Neural crest cell (in vitro differentiated cells): ENCODE measurements at places on chromosomes 13 and 19. TPM values are rescaled to one million over a fixed set of nuclear protein-coding genes. Genes with fewer than 3 reads are reported as not detected.

GRCh38 chr19:54558339-54558738 lies 15.3 kb upstream of the LILRA2 start:
- no peak for DNase-seq

The KDELR1 gene
- 163 and 172 TPM in 2 replicates for total RNA-seq

GRCh38 chr19:51327066-51328001 lies 14.6 kb downstream of the VSIG10L start:
- no peak for DNase-seq

DNA sequence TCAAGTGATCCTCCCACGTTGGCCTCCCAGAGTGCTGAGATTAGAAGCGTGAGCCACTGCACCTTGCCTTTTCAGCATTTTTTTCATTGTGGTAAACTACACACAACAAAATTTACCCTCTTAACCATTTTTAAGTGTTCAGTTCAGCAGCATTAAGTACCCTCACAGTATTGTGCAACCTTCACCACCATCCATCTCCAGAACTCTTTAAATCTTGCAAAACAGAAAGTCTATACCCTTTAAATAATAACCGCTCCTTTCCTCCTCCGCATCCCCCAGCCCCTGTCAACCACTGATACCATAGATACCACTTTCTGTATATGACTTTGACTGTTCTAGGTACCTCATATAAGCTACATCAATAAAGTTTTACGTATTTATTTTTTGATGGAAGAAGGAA lies 20.8 kb upstream of the CASP14 start:
- no peak for DNase-seq

DNA sequence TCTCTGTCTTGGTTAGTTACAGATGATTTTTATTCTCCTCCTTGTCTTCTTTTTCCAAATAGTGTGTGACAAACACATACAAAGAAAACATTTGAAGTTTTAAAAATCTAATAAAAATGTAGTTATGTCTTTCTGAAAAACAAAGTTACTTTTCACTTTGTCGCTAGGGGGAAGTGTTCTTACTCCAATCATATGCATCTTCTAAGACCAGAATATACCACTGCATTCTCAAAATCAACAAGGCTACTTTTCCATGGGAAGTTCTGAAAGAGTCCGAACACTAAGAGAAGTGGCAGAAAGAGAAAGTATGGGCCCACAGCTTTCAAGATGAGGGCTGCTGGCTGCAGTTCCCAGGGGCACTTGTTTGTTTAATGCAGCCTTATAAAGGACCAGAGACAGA lies 208.9 kb downstream of the DCT start:
- DNase-seq: no peak

The FFAR3 gene
- not detected in 2 replicates for total RNA-seq

- DNase-seq: no peak
These were observed 636 bp upstream of the ZNF579 start for GRCh38 chr19:55581145-55581822.

DNA sequence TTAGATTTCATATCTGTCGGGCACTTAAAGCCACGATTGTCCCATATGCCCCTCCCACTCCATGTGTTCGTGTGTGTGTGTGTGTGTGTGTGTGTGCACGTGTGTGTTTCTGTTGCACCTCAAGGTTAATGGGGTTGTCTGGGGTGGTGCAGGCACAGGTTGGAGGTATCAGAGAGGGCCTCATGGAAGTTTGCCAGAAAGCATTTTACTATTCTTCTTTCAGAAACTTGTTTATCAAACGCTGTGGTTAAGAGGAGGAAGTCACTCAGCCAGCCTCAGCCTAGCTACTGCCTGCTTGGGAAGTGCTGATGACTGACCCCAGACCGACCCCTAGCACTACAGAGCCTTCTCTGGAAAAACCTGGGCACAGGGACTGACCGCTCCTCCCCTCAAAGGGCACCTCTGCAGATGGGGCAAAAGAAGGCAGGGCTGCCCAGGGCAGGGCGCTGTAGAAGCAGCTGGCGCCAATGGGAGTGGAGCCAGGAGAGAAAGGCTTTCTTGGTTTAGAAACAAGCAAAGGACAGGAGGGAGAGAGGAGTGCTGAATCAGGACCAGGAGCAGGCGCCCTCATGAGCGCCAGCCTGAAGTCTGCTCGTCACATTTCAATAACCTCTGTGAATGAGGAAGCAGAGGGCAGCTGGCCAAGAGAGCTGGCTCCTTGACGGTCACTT lies 3.9 kb downstream of the SIAH3 start:
- DNase-seq: no peak

GRCh38 chr19:30044273-30045248 lies 102.5 kb downstream of the URI1 start:
- no peak for DNase-seq

GRCh38 chr19:17394891-17395415 lies 957 bp upstream of the CCDC194 start:
- DNase-seq: peak; percentile 51

GRCh38 chr19:55198651-55199050 lies 10.7 kb downstream of the PTPRH start:
- no peak for DNase-seq

GRCh38 chr19:53102756-53103233 lies 427 bp downstream of the ZNF160 start:
- DNase-seq: peak; percentile 3

- DNase-seq: no peak
These were observed 1.8 kb upstream of the FARP1 start for GRCh38 chr13:98141091-98141490.

GRCh38 chr13:79519255-79519654 lies 38.3 kb downstream of the NDFIP2 start:
- DNase-seq: no peak

GRCh38 chr13:51557875-51558612 lies 26.2 kb upstream of the WDFY2 start:
- DNase-seq: no peak

The PROZ gene
- not detected in 2 replicates for total RNA-seq

DNA sequence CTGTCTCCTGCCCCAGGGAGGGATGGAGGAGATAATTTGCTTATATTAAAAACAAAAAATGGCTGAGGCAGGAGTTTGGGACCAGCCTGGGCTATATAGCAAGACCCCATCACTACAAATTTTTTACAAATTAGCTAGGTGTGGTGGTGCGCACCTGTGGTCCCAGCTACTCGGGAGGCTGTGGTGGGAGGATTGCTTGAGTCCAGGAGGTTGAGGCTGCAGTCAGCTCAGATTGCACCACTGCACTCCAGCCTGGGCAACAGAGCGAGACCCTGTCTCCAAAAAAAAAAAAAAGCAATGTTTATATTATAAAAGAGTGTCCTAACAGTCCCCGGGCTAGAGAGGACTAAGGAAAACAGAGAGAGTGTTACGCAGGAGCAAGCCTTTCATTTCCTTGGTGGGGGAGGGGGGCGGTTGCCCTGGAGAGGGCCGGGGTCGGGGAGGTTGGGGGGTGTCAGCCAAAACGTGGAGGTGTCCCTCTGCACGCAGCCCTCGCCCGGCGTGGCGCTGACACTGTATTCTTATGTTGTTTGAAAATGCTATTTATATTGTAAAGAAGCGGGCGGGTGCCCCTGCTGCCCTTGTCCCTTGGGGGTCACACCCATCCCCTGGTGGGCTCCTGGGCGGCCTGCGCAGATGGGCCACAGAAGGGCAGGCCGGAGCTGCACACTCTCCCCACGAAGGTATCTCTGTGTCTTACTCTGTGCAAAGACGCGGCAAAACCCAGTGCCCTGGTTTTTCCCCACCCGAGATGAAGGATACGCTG lies 184.0 kb downstream of the KDM4B start:
- no peak for DNase-seq

- no peak for DNase-seq
These were observed 184.2 kb downstream of the ABCC4 start for GRCh38 chr13:95117092-95117491.

- no peak for DNase-seq
These were observed 2.9 kb upstream of the PPP1R37 start for GRCh38 chr19:45090034-45090433.

The LRG1 gene
- 0.09 TPM in 2 replicates for total RNA-seq

- DNase-seq: no peak
These were observed 84.5 kb upstream of the FRY start for GRCh38 chr13:31947105-31947504.

The CILP2 gene
- total RNA-seq: 2.7 and 2.9 TPM in 2 replicates

GRCh38 chr19:17944301-17944700 lies 11.5 kb downstream of the CCDC124 start:
- no peak for DNase-seq

The CEACAM4 gene
- total RNA-seq: not detected in 2 replicates
